T-helper 22 cell (primary cell): ENCODE measurements at places on chromosomes 4 and X.

DNA sequence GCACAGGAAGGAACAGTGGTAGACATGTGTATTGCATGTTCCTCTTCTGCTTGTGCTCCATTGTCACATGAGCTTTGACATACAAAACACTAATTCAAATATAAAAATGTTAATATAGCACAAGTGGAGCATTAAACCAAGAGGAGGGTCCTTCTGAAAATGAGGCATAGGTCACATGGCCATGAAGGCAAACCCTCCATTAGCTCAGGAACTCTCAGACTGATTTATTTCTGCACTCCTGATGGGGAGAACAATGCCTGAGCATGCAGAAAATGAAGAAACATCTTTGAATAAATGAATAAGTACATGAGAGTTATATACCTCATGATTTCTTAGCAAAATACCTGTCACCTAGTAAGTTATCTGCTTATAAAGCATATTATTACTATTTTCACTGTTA lies 769.2 kb upstream of the EPHA5 start:
- no peak for DNase-seq

- DNase-seq, result no peak
Observed at GRCh38 chr4:156401371-156401770, 447.7 kb upstream of the CTSO start.

DNA sequence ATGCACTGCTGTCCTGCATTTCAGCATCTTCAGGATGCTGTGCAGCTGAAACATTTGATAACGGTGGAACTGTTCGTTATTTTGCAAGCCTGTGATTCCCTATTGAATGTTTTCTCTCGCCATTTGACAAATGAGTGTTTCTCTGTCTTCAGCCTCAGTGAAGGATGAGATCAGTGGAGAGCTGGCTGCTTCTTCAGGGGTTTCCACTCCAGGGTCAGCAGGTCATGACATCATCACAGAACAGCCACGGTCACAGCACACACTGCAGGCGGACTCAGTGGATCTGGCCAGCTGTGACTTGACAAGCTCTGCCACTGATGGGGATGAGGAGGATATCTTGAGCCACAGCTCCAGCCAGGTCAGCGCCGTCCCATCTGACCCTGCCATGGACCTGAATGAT lies 52.6 kb downstream of the HTT start:
- DNase-seq, result no peak

GRCh38 chrX:19373351-19373891 lies 29.7 kb downstream of the PDHA1 start:
- DNase-seq, result no peak
